Activated naive CD4-positive, alpha-beta T cell treated with anti-CD3 and anti-CD28 coated beads, Interleukin-2, amount 50 U/mL, for 16 hours (primary cell): ENCODE measurements at places on chromosomes 2 and 18.

GRCh38 chr2:238924796-238925195 is 76.9 kb downstream of the TWIST2 start:
- DNase-seq = no peak

GRCh38 chr2:201668402-201668910 is 25.2 kb upstream of the TMEM237 start:
- DNase-seq = no peak

GRCh38 chr2:186891185-186891621 is 42.2 kb upstream of the ZSWIM2 start:
- DNase-seq = no peak

DNA sequence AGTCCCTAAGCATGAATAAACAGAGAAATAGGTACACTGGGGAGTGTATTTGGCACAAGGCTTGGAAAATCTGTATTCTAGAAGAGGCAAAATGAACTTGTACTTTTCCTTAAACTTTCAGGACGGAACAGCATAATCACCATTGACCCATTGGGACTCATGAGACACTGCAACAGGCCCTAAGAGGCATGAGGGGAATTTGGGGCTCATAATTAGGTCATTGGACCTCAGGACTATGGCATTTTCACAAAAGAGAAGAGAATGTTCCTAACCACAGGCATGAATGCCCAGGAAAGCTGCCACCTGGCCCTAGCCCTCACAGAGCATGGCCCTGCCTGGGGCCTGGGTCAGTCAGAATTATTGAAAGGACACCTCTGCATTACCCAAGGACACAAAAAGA is 67.9 kb upstream of the PIK3C3 start:
- no peak for DNase-seq

- DNase-seq = no peak
Measured at GRCh38 chr18:22552899-22553460, 135.3 kb upstream of the CTAGE1 start.

DNA sequence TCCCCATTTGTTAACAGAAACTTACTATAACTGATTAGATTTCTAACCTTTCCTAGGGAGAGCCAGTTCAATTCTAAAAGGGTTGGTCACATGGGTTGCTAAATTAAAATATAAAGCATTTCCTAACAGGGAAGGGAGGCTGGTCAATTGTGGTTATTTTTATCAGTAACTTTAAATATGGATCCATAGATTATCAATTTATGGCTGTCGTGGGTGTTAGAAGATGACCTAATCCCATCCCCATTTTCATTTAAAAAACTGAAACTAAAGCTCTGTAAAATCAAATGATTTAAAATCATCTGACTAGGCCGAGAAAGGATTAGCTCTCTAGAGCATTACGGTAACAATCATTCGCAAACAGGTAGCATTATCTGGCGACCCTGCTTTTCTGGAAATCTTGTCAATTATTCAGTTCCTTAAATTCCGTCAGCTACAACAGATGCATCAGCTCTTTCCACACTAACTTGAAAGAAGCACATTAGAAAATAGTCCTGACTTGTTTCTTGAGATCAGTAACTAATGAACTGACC is 953 bp upstream of the HNRNPA3 start:
- no peak for DNase-seq

GRCh38 chr2:69994166-69994565 is 32.7 kb upstream of the ASPRV1 start:
- no peak for DNase-seq

GRCh38 chr2:207506426-207506825 is 23.3 kb upstream of the CREB1 start:
- no peak for DNase-seq

DNA sequence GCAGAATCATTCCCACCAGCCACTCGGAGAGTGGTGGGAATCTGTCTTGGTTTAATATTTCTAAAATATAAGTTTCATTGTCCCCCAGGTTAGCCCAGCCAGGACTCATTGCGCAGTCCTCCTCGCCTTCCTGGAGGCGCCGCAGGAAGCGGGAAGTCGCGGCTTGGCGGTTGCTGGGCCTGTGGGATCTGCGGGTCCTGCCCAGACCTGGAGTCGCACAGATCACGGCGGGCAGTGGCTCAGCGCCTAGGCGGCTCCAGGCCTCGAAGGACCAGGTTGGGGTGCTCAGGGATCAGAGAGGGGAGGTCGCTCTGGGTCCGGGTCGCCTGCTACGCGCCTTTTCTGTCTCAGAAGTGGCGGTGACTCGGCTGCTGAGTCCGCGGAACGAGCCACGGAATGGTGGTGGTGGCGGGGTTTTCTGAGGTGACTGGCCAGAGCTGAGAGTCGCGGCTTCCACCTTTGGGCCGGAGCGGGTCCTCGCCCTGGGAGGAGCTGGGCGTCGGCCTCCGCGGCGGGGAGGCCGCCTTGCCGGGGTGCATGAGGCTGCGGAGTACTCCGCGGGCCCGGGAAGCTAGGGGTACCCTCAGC is 2.6 kb downstream of the HOXD3 start:
- no peak for DNase-seq

GRCh38 chr2:138615257-138615656 is 113.7 kb downstream of the SPOPL start:
- DNase-seq = no peak

DNA sequence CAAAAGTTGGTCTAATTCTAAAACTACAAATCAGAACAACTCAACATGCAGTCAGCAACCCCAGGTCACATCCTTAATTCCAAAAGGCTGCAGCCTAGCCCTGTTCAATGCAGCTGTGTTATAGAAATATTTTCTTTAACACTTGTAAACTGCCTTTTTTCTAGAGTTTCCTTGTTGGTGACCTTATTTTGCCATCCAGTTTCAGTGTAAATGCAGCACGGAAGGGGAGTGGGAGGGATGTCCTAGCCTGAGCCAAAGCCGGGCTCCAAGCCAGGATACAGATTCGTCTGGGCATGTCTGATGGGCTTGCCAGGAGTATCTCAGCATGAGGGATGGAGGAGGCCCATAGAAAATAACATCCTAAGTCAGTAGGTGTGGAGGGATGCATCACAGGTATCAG is 17.7 kb upstream of the SP3 start:
- DNase-seq = no peak

DNA sequence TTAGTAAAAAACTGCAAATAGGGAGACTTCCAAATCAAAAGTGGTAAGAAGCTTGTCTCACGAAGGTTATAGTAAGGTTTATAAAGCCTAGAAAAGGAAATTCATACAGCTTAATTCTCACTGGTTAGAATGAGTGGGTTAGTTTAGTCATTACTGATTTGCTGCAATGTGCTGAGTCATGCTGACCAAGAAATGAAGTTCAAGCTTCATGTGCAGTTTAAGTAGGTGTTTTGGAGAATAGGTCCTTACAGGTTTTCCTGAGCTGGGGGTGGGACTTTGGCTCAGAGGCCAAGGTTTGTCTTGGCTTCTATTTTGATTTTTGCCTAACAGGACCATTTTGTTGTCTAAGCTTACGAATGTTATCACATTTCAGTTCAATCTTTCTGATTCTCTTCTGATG is 15.1 kb downstream of the CLIP4 start:
- DNase-seq = peak; percentile 43

DNA sequence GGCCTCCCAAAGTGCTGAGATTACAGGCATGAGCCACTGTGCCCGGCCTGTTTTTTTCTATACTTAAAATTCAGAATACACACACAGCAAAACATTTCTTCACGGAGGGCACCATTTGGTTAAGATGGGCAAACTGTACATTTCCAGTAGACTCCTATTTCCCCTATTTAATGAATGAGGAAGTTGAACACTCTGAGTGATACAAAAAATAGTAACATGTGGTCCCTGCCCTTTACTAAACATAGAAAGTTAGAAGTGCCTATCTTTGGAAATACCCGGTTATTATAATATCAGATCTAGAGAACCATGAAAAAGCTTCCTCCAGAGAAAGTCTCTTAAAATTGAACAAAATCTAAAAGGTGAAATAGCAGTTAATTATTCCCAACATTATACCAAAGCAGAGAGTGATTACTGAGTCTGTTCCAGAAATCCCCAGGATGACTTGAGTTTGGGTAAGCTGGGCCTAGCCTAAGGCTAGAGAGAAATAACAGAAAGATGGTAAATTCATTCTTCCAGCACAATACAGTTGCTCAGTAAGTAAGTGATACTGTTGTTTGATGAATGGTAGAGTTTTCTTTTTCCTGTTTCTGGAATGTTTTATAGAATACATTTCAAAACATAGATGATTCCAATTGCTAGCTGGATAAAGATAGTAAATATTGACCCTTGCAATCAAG is 23.3 kb upstream of the RMC1 start:
- DNase-seq = no peak

DNA sequence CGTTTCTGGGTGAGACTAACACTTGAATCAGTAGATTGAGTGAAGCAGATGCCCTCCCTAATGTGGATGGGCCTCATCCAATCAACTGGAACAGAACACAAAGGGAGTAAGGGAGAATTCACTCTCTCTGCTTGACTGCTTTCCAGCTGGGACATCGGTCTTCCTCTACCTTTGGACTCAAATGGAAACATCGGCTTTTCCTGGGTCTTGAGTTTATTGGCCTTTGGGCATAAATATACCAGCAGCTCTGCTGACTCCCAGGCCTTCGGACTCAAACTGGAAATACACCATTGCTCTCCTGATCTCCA is 311.6 kb downstream of the STK39 start:
- DNase-seq = no peak

DNA sequence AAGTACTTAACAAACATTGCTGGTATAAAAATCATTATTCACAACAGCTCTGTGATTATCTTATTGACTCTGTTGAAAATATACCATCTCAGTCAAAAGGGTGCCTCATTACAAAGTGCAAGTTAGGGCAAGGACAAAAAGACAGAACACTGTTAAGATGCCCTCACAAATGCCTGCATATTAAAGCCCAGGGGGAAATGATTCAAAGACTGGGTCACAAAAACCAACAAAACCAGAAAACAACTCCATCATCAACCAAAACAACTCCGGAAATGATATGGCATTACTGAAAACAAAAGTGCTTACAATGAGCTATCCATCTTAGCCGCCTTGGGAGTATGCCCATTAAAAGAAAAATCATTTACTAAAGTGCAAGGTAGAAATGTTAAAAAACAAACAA is 9.9 kb downstream of the PLA2R1 start:
- no peak for DNase-seq

- no peak for DNase-seq
Measured at GRCh38 chr2:213846856-213847255, 562.6 kb downstream of the SPAG16 start.

GRCh38 chr2:235468978-235469655 is 24.7 kb upstream of the AGAP1 start:
- no peak for DNase-seq

DNA sequence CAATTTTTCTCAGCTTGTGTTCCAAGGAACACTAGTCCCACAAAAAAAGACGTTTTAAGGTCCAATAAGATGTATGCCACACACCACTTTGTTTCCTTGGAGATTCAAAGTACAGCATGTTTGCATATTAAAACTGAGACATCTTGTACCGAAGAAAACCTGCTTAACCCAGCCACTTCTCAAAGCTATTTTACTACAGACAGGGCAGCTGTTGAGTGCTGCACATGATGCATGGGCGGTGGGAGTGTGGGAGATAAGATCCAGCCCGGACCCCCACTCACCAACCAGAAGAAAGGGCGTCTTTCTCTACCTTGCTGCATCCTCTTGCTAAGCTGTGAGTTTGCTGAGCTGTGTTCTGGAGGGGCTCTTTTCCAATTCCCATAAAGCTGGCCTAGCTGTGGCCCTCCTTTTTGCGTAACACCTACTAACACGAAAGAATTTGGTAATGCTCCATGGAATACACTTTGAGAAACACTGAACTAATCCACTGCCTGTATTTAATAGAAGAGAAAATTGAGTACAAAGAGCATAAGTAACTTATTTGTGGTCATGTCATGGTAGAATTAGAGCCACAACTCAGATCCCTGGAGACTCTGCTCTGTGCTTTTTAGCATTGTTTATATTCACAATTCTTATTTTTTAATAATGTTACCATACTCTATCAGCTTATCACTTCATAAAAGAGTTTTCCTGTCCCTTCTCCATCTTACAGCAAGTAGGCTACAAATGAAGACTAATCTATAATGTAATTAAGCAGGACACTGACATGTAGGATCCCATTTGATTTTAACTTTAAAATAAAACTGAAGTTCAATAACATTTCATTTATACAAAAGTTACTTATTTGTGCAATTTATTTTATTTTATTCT is 90.0 kb downstream of the PLEKHM3 start:
- DNase-seq = no peak

DNA sequence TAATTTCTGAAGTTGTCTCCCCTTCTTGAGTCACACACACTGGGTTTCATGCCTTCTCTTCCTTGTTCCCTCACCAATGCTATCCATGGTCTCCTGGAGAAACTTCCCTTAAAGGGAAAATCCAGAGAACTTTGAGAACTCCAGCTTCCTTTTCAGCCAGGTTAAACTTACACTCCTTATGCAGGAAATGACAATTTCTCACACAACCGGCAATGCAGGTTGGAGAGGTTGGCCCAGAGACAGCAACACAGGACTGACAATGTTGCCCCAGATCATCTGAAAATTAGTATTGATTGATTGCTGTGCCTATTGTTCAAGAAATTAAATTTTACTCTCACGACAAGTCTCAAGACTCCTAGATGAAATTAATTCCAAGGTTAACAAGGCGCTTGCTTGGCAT is 292.2 kb downstream of the NYAP2 start:
- no peak for DNase-seq

GRCh38 chr2:154603682-154604081 is 94.8 kb upstream of the KCNJ3 start:
- DNase-seq = no peak

DNA sequence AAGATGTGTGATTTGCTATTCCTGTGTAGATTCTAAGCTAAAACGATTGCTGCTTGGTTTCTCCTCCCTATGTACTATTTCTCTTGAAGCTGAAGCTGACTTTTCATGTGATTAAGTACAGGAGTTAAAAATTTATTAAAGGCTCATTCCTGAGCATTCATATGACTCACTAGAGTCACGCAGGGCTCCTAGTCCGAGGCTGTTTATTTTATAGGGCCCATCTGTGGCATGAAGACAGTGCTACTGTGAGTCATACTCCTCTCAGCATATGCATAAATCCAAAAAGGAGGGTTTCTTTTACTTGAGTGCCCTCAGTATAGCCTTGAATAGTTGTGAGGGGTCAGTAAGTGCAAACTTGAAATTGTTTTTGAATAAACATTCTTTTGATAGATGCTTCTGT is 378.8 kb downstream of the PTPRM start:
- no peak for DNase-seq

DNA sequence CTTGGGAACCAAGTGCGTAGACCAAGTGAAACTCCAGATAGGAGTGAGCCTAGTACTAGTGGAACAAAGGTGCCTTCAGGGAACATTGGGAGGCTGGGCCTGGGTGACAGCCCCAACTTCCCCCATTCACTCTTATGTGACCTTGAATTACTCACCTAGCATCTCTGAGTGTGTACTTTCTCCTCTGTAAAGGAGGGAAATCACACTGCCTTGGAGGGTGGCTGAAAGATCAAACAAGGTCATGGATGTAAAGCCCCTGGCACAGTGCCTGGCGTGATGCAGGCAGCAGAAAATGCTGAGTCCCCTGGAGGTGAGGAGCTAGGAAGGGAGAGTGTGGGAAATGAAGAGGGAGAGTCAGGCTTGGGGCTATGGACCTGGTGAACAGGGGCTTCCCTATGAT is 45.9 kb downstream of the MARCO start:
- no peak for DNase-seq

GRCh38 chr2:86632672-86633071 is 9.0 kb upstream of the RNF103 start:
- DNase-seq = no peak
